HuH-7 (cell line): ENCODE measurements at places on chromosomes 2 and 18.

- DNase-seq = no peak
Observed at GRCh38 chr2:144675331-144675730, 155.4 kb upstream of the ZEB2 start.

DNA sequence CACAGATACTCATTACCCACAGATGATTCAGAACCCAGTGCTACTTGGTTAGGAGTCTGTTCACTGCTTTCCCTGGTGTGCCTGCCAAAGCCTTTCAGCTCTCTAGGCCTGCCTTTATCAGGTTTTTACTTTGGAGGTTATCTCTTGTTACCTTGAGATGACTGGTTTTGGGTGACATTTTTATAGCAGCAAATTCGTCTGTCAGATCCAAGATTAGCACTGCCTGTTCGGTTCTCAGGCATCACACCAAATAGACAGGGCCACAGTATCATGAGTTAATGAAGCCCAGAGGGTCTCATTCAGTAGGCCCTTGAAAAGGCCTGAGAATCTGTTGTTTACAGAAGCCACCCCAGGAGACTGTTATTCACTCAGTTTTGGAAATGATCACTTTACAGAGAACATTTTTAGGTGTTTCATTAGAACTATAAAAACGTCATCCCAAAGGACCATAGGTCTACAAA, 121.2 kb downstream of the OSBPL6 start:
- no peak for DNase-seq

GRCh38 chr18:43692099-43692690, 414.9 kb upstream of the SYT4 start:
- no peak for DNase-seq

DNA sequence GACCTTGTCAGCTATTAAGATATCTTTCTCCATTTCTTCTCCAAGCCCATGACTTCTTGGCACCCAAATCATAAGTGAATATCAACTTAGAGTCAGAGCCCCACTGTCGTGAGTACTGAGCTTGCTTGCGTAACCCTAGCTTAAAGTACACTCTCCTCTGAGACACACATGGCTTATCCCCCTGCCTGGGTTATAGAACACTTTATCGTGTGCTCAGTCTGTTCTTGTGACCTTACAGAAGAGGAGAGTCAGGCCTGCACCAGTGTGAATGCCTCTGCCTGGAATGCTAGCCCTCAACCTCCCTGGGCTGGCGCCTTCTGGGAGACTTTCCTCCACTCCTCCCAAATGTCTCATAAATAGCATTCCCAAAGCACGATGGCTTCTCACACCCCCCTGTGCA, 79.3 kb downstream of the CEP192 start:
- DNase-seq = peak; percentile 36

DNA sequence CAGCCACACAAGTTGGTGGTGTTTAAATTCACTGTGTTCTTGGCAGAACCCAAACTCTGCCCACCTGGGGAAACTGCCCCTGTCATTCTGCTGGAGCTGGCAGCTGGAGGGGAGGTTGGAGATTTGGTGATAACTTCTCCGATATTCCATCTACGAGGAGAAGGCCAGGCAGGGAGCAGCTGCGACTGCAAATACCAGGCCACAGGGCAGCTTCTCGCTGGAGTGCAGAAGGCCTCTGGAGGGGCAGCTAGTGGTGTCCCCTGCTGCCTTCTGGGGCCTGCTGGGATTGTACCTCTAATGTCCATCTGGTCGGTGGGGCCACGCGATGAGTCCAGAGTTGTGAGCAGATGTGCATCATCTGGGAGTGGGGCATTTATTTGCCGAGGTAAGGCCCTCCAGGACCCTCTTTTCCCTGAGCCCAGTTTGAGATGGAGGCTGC, 98.9 kb downstream of the ACKR3 start:
- no peak for DNase-seq

DNA sequence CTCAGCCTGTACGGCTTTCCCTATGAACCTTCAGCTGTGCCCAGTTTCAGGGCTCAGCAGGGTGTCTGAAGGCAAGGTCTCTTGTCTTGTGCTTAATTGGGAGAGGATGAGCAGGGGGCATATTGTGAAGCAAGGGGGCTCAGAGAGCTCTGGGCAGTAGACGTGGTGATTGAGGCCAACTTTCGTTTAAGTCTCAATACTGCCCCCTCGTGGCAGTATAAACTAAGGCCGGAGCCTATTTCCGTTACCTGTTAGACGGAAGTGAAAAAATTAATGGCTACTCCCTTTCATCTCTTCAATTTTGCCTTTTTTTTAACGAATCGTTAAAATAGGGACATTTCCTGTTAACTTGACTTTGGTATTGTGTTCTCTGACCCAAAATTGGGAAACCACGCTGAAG, 193.4 kb downstream of the TDRD15 start:
- DNase-seq = peak; percentile 33

DNA sequence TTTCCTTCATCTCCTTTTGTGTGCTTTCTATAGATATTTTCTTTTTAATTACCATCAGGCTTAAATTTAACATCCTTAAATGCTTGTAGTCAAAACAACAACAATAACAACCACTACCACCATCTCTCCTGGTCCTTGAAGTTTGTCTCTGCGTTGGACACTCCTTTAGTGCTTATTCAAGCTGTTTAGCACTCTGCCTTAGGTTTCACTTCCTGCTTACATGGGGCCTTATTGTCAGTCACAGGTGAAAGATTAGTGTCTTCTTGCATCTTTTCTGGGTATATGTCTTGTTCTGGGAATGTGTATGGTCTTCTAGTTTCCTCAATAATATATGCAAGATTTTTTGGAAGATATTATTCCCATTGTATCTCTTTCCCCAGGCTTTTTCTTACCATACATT, 240.1 kb upstream of the NXPH2 start:
- DNase-seq = no peak

DNA sequence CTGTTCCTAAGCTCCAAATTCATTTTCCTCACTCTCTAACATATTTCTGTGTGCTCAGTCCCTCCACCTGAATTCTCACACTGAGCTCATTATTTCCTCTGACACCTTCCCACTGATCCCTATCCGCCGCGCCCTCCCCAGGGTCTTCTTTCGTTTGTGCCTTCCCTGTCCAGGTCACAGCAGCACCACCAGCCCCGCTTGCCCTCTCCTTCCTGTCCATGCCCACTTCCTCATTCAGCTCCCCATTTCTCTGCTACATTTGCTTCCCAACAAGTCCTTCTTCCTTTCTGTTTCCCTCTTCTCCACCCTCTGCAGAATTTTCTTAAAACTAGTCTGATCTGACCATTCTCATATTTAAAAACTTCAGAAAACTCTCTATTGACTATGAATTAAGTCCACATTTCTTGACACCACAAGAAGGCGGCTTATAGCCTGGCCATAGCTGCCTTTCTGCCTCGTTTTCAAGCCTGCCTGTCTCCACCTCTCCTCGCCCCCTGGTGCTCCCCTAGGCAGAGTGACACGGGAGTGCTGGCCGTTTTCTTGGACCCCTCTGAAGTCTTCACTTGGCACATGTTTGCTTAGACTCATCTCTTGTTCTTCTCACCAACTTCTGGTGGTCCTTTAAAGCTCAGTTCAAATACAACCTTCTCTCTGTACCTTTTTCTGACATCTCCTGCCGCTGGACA, 138.7 kb upstream of the BOD1L2 start:
- DNase-seq = no peak

- no peak for DNase-seq
Observed at GRCh38 chr2:109355192-109355843, 226.3 kb downstream of the SH3RF3 start.

DNA sequence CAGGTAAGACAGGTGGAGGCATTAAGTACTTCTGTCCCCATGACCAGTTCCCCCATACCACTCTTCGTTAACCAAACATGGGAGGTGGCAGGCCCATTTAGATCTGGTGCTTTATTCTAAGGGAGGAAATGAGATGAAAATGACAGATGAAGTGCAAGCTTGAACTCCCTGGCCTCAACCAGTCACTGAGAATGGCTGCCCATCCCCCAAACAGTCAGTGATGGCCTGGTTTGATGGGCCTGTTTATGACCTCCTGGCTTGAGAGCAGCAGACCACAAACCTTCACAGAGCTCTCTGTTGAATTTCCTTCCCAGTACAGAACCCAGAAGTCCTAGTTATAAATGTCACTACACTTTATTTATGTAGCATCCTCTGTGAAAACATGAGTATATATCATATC, 31.1 kb downstream of the EPAS1 start:
- no peak for DNase-seq
